GM19239 (cell line): ENCODE measurements at places on chromosomes 7 and 10.

DNA sequence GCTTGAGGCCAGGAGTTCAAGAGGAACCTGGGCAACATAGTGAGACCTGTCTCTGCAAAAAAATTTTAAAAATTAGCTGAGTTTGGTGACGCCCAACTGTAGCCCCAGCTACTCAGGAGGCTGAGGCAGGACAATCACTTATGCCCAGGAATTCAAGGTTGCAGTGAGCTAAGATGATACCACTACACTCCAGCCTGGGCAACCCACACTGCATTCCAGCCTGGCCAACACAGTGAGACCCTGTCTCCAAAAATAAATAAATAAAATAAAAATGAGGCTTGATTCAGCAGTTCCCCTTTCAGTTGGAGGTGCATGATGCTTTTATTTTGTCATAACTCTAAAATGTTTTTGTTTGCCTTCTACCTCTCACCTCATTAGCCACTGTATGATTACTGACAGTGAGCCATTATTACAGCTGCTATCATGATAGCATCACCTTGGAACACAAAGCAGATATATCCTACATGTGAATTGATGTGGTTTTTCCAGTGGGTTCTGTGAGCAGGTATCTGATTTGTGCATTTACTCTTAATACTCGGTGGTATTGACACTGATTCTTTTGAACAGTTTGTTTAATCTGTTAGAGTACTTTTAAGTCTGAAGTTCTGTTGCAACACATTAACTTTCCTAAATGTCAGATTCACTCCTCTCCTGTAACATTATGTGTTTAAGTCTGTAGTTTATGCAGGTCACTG lies 49.1 kb downstream of the ARID5B start:
- DNase-seq: no peak

- no peak for DNase-seq
These were observed 124.8 kb downstream of the PPP1R17 start for GRCh38 chr7:31811650-31812461.

- DNase-seq: no peak
These were observed 61.7 kb upstream of the PCBD1 start for GRCh38 chr10:70950037-70950436.

GRCh38 chr7:85750454-85750949 lies 563.6 kb upstream of the SEMA3D start:
- DNase-seq: no peak

DNA sequence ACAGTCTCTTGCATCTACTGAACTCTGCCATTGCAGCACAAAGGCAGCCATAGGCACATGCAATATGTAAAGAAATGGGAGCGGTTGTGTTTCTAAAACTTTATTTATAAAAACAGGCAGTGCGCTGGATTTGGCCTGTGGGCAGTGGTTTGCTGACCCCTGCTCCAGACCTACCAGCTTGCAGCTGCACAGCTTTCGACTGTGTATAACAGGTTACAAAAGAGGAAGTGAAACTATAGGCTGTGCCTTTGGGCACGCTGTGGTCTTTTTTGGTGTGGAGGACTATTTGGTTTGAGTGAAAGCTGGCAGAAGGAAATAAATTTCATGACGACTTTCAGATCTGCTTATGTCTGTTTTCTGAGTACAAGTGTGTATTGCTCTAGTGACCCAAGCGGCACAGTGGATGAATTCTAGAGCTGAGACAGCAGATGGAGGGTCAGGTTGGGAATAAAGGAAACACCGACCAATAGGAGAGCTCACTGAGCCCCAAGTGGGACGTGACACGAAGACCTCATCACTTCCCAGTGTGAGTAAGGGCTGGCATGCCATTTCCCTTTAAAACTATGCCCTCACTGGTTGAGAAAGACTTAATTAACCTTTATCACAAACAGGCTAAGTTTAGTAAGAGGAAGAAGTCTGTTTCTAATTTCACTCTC lies 152.7 kb downstream of the ANK3 start:
- peak; percentile 43 for DNase-seq

DNA sequence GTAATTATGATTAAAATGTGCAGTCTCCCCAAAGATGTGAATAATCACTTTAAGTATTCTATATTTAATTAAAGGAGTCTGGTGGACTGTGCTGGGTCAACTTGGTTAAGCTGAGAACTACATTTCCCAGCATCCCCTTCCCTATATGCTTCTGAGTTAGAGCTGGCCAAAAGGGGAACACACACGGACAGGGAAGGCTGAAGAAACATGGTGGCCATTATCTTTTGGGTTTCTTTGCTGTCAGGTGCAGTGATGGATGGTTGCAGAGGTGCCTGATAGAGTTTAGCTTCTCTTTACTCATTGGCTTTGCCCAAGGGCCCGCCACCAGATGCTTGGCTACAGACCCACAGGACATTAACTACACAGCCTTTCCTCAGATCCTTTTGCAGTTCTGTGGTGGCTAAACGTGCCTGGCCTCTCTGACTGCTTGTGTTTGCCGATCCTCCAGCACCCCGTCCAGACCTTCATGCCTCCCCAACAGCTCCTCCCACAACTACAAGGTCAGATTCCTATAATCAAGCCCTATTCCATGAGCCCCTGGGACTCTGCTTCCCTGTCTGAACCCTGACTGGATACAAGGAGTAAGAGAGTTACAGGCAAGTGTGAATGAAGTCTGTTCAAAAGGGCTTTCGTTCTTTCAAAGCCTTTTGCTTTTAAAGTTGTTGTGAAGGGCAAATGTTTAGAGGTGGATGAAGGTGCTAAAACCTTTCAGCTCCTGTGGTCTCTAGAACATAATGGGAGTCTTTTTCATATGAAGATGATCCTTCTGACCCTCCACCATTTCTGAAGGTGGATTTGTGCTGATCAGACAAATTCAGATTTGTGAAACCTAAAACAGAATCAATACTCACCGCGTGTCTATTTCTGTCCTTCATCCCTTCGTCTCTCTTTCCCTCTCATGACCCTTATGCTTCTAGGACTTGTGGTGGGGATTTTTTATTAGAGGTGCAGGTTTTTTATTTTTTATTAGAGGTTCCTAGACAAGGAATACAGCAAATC lies 21.5 kb downstream of the BUB3 start:
- no peak for DNase-seq
